ENCODE measurements at places on chromosomes 5 and 9. TPM values are rescaled to one million over a fixed set of nuclear protein-coding genes. Genes with fewer than 3 reads are reported as not detected.

FEM1C gene
- total RNA-seq, result 15.6 TPM

LAMC3 gene
- 0.19 TPM for total RNA-seq

DNA sequence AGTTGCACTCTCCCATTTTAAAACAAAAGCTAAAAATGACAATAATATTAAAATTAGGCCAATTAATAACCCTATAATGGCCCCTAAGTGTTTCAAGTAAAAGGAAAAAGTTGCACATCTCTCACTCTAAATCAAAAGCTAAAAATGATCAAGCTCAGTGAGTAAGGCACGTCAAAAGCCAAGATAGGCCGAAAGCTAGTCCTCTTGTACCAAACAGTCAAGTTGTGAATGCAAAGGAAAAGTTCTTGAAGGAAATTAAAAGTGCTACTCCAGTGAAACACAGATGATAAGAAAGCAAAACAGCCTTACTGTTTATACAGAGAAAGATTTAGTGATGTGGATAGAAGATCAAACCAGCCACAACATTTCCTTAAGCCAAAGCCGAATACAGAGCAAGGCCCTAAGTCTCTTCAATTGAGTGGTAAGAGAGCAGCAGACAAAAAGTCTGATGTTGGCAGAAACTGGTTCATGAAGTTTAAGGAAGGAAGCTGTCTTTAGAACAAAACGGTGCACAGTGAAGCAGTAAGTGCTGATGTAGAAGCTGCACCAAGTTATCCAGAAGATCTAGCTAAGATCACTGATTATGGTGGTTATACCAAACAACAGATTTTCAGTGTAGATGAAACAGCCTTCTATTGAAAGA, 144.1 kb upstream of the ACOT12 start:
- DNase-seq, result no peak
- H3K36me3 ChIP-seq, result peaks cover 4% of the 10 kb centered on the region
- no peaks in the 10 kb centered on the region for H3K27me3 ChIP-seq
- H3K4me1 ChIP-seq, result peaks cover 16% of the 10 kb centered on the region

DNA sequence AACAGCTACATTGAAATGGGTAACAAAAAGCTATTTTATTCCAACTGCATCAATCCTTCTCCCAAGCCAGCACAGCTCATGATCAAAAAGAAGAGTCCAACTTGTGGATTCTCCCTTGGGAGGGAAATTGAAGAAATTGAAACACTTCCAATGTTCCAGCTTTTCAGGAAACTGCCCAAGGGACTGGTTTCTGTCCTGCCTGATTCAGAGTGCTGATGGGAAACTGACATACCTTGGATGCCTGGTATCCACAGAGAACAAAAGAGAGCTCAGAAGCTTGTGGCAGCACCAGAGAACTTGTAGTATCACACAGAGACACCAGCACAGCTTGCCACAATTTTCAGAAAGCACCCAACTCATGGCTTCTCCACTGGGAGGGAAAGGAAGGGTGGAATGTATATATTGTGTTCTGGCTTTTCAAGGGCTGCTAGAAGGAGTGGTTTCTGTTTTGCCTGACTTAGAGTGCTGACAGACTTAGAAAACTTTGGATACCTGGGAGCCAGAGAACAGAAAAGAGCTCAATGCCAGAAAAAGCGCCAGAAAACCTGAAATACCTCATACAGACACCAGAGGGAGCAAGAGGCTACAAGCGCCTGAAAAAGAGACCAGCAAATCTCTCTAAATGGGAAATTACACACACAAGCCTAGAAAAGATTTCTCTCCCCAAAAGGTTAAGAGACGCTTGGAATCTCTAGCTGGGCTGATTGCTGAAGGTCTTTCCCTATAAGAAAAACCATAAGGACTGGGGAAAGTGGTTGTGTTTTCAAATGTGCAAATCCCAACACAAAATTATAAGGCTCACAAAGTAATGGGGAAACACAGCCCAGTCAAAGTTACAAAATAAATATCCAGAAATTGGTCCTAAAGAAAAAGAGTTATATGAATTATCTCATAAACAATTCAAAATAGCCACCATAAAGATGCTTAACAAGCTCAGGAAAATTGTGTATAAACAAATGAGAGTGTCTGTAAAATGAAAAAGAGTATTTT, 178.8 kb downstream of the SPOCK1 start:
- H3K36me3 ChIP-seq, result no peaks in the 10 kb centered on the region
- H3K4me3 ChIP-seq, result no peak overlapping the region

DNA sequence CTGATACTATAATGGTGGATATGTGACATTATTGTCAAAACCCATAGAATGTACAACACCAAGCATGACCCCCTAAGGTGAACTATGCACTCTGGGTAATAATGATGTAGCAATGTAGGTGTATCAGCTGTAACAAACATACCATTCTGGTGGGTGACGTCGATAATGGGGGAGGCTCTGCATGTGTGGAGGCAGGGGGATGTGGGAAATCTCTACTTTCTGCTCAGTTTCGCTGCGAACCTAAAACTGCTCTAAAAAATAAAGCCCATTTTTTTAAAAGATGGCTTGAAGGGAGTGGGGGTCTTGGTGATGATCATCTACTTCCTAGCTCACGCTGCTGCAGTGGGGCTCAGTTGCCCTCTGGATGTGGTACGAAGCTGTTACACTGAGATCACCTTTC, 51.1 kb downstream of the RASGEF1C start:
- no peaks in the 10 kb centered on the region for H3K36me3 ChIP-seq
- peaks cover 3% of the 10 kb centered on the region for H3K27me3 ChIP-seq
- H3K4me1 ChIP-seq, result no peaks in the 10 kb centered on the region
- no peak overlapping the region for H3K4me3 ChIP-seq

DNA sequence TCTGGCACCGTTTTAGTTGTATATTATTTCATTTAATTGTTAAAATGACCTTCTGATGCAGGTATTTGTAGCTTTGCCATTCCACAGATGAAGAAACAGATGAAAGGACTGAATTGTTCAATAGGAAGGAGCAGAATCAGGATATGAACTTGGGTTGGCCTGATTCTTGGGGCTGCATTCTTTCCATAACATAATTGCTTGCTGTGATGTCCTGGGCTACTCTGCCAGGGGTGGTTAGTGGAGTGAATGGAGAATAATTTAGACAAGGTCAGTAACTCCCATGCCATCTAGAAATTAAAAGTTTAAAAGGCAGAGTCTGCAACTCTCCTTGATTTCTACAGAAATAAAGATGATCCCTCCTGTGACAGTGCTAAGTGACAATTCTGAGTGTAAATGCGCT, 15.9 kb downstream of the TLR4 start:
- peaks cover 34% of the 10 kb centered on the region for H3K27me3 ChIP-seq
- H3K27ac ChIP-seq, result no peak overlapping the region
- DNase-seq, result no peak
- H3K4me1 ChIP-seq, result peaks cover 18% of the 10 kb centered on the region

- no peaks in the 10 kb centered on the region for H3K27me3 ChIP-seq
- DNase-seq, result peak; percentile 98
- peaks cover 14% of the 10 kb centered on the region for H3K4me1 ChIP-seq
- peaks cover 4% of the 10 kb centered on the region for H3K36me3 ChIP-seq
- peak within 1 kb of the TSS; percentile 83 for H3K4me3 ChIP-seq
- H3K27ac ChIP-seq, result peak within 1 kb of the TSS; percentile 81
Measured at GRCh38 chr9:136118320-136119060, at the start of gene TMEM250. Gene TMEM250 (minus strand): TSS chr9:136118875. CDS start chr9:136116900, 1,975 bp downstream.

DNA sequence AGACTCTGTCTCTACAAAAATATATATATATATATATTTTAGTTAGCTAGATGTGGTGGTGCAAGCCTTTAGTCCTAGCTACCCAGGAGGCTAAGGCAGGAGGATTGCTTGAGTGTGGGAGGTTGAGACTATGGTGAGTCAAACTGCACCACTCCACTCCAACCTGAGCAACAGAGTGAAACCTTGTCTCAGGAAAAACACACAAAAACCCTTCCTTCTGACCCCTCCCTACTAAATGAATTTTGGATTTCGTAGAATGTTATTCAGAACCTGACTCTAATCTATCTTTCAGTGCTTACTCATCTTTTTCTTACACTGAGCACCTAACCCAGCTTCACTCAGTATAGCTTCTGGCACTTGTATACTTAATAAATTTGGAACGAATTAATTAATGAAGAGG, 35.2 kb upstream of the IL7R start:
- peak overlapping the region; percentile 20 for H3K27ac ChIP-seq
- peaks cover 11% of the 10 kb centered on the region for H3K36me3 ChIP-seq
- no peak for DNase-seq
- no peaks in the 10 kb centered on the region for H3K27me3 ChIP-seq

- H3K27me3 ChIP-seq, result no peaks in the 10 kb centered on the region
- DNase-seq, result no peak
- H3K4me1 ChIP-seq, result no peaks in the 10 kb centered on the region
- H3K4me3 ChIP-seq, result no peak overlapping the region
- H3K36me3 ChIP-seq, result no peaks in the 10 kb centered on the region
Measured at GRCh38 chr5:163730206-163730756, 224.9 kb downstream of the MAT2B start.

DNA sequence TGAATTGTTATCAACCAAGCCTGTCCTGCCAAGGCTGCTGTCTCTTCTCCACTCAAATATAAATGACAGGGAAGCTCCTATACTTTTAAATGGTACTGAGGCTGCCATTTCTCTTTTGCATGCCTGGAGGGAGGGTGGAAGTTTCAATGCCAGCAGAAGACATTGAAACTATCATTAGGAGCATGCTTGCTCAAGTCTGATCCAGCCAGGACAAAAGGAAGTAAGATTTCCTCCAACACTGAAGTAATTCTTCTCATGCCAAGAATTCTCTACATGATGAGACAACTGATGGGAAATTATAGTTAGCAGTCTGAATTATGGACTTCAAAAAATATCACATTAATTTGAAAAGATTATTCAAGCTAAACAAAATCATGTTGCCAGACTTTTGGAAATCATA, 5.4 kb downstream of the SPINK6 start:
- H3K4me3 ChIP-seq, result no peak overlapping the region
- no peaks in the 10 kb centered on the region for H3K36me3 ChIP-seq
- H3K27me3 ChIP-seq, result peaks cover 7% of the 10 kb centered on the region
- no peak for DNase-seq

DNA sequence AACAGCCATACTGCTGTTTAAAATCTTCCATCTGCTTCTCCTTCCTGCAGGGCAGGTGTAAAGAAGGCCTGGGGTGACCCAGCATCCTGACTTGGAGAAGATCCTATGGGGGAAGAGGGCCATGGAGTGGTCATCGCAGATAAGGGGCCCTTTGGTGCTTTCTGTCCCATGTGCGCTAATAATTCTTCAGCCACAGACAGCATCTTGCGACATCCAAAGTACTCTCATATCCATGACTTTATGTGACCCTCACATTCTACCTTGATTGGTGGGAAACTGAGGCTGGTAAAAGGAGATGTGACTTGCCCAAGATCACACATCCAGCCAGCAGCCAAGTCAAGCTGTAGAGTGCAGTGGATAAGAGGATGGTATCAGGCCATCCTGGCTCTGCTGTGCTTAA, 44.3 kb upstream of the HAND1 start:
- H3K27me3 ChIP-seq, result peaks cover 40% of the 10 kb centered on the region
- peaks cover 2% of the 10 kb centered on the region for H3K4me1 ChIP-seq
- no peak for DNase-seq
- H3K27ac ChIP-seq, result no peak overlapping the region

DNA sequence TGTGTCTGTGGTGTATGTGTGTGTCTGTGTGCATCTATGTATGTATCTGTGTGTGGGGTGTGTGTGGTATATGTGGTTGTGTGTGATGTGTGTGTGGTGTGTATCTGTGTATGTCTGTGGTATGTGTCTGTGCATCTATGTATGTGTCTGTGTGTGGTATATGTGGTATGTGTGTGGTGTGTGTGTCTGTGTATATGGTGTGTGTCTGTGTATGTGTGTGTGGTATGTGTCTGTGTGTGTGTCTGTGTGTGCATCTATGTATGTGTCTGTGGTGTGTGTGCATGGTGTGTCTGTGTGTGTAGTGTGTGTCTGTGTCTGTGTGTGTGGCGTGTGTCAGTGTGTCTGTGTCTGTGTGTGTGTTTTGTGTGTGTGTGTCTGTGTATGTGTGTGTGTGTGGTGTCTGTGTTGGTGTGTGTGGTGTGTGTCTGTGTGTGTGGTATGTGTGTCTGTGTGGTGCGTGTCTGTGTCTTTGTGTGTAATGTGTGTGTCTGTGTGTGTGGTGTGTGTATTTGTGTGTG, 121.9 kb upstream of the MVB12B start:
- H3K27ac ChIP-seq, result no peak overlapping the region
- no peak overlapping the region for H3K4me3 ChIP-seq
- peaks cover 24% of the 10 kb centered on the region for H3K27me3 ChIP-seq
- no peaks in the 10 kb centered on the region for H3K4me1 ChIP-seq
- no peak for DNase-seq

GRCh38 chr9:78050421-78050820, 18.8 kb upstream of the GNAQ start:
- peaks cover 6% of the 10 kb centered on the region for H3K36me3 ChIP-seq
- H3K4me3 ChIP-seq, result no peak overlapping the region
- peaks cover 13% of the 10 kb centered on the region for H3K4me1 ChIP-seq
- H3K27ac ChIP-seq, result no peak overlapping the region
- peaks cover 10% of the 10 kb centered on the region for H3K27me3 ChIP-seq
- DNase-seq, result no peak

- H3K4me1 ChIP-seq, result peaks cover 49% of the 10 kb centered on the region
- H3K36me3 ChIP-seq, result peaks cover 4% of the 10 kb centered on the region
- no peak for DNase-seq
- no peaks in the 10 kb centered on the region for H3K27me3 ChIP-seq
Measured at GRCh38 chr5:154771383-154771901, 16.3 kb downstream of the LARP1 start.

DNA sequence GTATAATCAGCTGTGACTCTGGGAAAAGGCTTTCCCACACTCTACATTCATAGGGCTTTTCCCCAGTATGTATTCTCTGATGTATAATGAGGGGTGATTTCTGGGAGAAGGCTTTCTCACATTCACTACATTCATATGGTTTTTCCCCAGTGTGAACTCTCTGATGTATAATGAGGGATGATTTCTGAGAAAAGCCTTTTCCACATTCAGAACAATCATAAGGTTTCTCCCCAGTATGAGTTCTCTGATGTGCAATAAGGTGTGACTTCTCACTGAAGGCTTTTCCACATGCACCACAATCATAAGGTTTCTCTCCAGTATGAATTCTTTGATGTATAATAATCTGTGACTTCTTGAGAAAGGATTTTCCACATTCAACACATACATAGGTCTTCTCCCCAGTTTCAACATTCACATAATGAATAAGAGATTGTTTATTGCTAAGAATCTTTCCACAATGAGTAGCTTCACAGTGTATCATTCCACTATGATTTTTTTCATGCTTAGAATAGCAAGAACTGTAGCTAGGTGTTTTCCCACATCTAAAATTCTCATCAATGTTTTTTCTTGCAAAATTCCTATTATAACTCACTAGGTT, 26.7 kb upstream of the ZNF300 start:
- H3K36me3 ChIP-seq, result no peaks in the 10 kb centered on the region
- H3K4me1 ChIP-seq, result no peaks in the 10 kb centered on the region
- no peaks in the 10 kb centered on the region for H3K27me3 ChIP-seq
- no peak overlapping the region for H3K4me3 ChIP-seq
- no peak for DNase-seq
- no peak overlapping the region for H3K27ac ChIP-seq

GRCh38 chr5:12354686-12355085, 450.4 kb upstream of the CTNND2 start:
- DNase-seq, result no peak
- no peaks in the 10 kb centered on the region for H3K4me1 ChIP-seq
- H3K4me3 ChIP-seq, result no peak overlapping the region
